ENCODE measurements at places on chromosomes 13 and 19. TPM values are rescaled to one million over a fixed set of nuclear protein-coding genes. Genes with fewer than 3 reads are reported as not detected.

DNA sequence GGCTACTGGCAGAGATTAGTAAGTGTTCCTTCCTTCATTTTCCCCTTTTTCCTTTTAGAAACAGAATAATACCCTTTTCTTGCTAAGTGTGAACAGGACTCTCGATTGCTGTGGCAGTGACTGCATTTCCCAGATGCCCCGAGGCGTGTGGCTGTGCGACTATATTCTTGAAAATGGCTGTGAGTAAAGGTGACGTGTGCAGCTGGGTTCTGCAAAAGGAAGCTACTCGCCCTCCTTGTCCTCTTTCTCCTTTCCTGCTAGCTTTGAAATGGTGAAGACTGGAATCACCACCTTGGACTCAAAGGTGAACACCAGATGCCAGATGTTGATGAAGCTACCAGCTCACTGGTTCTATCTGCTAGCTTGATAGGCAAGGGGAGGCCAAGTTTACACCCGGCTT, 121.4 kb downstream of the MIPEP start:
- DNase-seq: no peak

DNA sequence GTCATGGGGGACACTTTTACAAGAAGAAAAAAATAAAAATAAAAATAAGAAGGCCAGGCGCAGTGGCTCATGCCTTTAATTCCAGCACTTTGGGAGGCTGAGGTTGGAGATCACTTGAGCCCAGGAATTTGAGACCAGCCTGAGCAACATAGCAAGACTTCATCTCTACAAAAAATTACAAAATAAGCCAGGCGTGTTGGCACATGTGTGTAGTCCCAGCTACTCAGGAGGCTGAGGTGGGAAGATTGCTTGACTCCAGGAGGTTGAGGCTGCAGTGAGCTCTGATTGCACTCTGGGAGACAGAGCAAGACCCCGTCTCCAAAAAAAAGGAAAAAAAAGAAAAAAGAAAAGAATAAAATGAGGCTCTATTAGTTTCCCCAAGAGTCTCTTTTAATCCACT, 157.0 kb downstream of the PTPRS start:
- no peak for DNase-seq

HOMER3 gene
- 5.0 TPM for total RNA-seq

- no peak for DNase-seq
These were observed 10.1 kb downstream of the ZNF234 start for GRCh38 chr19:44151491-44151890.

TMEM221 gene
- total RNA-seq: 1.00 TPM

SLC17A7 gene
- total RNA-seq: 0.53 TPM
